ENCODE measurements at places on chromosomes 3 and 15.

- DNase-seq: no peak
Observed at GRCh38 chr3:10015461-10015904, 10.8 kb upstream of the FANCD2 start.

DNA sequence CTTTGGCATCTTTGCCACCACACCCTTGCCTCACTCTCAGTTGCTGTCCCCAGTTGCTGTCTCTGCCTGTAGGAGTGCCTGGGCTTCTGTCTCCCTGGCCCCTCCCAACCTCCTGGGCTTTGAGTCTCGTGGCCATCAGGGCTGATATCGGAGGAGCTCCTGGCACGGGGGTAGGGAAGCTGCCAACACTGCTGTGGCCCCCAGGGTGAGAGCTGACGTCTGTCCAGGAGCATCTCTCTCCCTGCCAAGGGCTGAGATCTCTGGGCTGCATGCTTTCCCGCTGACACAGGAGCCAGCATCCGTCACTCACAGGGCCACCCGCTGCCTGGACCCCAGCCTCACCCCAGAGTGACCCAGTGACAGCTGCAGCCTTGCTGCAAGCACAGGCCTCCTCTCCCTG, 47.4 kb downstream of the EXOG start:
- DNase-seq: no peak

GRCh38 chr3:40240921-40241320, 68.6 kb upstream of the EIF1B start:
- DNase-seq: no peak

GRCh38 chr15:56744701-56745683, 11.7 kb upstream of the ZNF280D start:
- DNase-seq: no peak

DNA sequence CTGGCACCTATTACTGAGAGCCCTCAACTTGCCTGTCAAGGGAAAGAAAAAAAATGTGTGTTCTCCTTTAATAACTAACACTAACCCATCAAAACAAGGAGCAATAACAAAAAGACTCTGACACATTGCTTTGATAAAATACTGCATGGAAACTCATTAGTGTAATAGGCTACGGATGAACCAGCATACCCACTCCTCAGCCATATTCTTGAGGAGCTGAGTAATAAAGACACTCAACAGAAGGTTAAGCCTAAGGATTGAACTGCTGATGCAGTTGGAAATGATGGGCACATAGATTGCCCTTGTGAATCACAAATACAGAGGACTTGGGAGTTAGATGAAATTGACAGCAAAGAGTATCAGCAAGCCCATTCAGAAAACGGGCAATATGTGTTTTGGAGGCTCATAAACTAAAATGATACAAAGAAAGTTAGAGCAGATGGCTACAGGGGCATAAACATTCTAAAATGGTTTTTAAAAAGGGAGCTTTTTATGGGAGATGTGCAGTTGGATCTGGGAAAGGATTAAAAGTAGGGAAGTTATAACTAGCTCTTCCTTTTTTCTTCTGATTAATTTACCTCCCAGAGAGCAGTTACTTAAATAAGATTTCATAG, 447.6 kb upstream of the IL12A start:
- no peak for DNase-seq

DNA sequence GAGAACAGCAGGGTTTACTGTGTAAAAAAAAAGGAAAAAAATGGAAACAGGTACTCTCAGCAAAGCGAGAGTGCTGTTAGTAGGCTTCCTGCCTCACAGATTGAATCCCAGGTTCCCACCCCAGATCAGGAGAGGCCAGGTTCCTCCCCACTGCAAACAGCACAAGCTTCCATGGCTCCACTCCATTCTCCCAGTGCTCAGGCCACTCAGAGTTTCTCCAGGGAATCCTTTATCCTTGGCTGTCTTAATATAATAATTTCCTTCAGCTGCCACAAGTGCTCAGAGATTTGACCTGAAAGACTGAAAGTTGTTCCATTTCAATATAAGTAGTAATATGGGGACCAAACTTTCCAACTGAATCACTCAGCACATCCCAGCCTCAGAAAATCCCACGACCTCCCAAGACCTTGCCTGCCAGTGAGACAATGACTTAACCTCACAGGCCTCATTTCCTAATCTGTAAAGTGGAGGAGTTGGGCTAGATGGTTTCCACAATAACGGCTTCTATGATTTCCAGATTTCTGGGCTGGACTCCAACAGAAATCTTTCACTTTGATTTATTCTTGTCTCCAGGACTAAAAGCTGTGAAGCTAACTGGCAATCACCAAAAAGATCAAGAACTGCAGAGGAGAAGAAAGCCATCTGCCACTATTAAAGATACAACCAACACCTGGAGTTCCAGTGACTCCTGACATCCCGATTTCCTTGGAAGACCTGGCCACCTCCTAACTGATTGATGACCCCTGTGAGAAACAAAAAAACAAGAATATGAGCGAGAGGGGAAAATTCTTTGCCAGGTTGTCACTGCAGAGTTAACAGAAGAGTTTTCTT, 289.5 kb downstream of the NEK10 start:
- no peak for DNase-seq

DNA sequence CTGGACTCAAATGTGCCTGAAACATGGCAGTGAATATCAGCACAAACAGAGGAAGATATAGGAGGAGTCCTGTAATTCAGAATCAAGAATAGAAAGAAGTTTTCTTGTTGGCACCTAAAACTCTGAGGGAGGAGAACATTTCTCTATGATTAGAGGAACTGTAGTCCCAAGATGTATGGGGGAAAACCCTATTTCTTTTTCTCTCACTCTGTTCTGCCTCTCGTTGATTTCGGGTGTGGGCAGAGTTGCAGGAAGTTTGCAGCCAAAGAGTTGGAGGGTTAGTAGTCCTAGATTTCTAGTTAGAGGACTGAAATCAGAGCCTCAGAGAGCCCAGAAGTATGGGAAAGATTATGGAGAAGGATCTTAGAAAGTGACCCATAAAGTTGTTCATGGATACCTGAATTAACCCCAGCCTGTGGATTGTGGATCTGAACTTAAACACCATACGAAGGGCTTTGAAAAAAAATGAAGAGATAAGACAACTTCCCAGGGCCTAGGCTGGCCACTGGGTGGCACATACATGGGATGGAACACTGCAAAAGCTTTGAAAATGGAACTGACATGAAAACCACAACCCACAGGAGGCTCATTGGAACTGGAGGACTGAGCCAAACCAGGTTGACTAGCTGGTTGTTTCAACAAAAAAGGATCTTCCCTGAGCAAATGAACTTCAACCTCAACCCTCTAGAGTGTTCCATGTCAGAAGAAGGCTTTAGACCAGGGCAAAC, 34.6 kb downstream of the FMN1 start:
- DNase-seq: no peak

- no peak for DNase-seq
Observed at GRCh38 chr15:71357967-71358366, 242.7 kb downstream of the THSD4 start.

GRCh38 chr3:36366308-36366707, 14.0 kb upstream of the STAC start:
- no peak for DNase-seq

- no peak for DNase-seq
Observed at GRCh38 chr3:151923901-151924300, 50.5 kb downstream of the SUCNR1 start.

GRCh38 chr3:112811131-112811884, 35.4 kb downstream of the CD200R1L start:
- DNase-seq: no peak

GRCh38 chr15:41952013-41952563, 20.3 kb downstream of the EHD4 start:
- DNase-seq: no peak

- no peak for DNase-seq
Observed at GRCh38 chr15:56736881-56737707, 3.8 kb upstream of the ZNF280D start.

GRCh38 chr3:11430624-11431023, 158.4 kb downstream of the ATG7 start:
- no peak for DNase-seq

DNA sequence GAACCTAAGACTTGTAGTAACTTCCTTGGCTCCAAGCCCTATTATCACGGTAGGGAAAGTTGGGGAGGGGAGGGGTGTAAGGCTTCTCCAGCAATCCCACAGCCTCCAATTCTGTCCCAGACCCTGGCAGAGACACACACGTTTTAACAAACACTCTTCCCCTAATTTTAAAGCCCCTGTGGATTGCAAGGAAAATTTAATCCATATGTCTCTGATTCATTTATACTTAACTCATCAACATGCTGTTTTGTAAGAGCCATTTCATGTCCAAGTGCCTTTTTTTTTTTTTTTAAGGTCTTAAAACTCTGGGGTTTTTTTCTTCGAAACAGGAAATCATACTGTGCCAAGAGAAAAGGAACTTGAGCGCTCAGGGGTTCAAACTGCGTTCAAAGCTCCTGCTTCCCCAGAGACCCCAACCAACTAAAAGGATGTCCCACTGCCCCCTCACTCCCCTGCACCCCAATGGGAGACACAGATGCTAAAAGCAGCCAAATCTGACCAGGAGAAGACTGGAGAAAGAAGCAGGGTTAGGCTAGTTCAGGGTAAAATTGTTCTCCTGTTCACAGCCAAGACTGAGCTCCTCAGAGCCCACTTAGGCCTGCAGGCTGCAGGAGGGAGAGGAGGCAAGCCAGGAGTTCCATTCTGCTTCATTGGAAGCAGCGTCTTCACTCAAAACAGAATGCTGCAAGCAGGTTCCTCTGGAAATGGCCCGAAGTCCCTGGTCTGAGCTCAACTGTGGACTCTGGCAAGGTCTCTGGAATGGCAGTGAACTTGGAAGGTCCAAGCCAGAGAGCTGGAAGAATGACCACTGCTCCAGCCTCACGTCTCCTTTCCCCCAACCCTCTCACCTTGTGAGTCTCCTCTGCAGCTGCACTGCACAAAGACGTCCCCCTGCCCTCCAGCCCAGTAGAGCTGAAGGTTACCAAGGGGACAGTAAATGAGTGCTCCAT, 172.5 kb downstream of the NTRK3 start:
- no peak for DNase-seq

GRCh38 chr15:99731336-99732123, 1.7 kb downstream of the LYSMD4 start:
- DNase-seq: no peak

DNA sequence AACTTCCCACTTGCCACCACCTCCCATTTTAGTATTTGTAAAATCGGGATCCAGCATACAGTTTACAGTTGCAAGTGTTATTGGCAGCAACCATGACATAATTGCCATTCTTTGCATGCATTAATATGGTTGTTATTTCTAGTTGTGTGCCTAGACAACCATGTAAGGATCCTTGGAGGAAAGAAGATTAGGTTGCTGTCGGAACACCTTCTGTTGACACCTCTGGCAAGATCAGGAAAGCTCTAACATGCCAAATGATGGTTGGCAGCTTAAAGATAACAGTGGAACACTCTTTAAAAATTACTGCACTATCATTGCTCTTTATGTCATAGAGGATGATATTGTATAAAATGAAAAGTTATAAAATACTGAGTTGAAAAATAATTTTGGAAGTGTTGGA, 313.5 kb upstream of the RARB start:
- DNase-seq: no peak

- no peak for DNase-seq
Observed at GRCh38 chr3:146067048-146067447, 93.9 kb downstream of the PLOD2 start.

DNA sequence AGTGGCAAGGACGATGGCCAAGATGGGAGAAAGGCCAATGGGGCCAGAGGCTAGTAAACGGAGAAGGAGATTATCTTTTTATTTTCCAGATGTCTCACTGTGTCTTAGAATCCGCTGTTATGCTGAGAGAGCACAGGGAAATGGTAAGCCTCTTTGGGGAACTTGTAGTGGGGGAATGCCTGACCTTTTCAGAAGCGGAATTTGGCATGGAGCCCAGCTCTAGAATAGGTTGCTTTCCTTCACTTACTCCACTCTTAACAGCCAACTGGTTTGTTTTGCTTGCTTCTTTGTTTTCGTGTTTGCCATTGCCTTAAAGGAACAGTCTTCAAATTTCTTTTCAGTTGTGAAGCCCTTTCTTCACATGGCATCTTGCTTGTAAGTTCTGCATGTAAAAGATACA, 316.2 kb upstream of the THRB start:
- DNase-seq: no peak

DNA sequence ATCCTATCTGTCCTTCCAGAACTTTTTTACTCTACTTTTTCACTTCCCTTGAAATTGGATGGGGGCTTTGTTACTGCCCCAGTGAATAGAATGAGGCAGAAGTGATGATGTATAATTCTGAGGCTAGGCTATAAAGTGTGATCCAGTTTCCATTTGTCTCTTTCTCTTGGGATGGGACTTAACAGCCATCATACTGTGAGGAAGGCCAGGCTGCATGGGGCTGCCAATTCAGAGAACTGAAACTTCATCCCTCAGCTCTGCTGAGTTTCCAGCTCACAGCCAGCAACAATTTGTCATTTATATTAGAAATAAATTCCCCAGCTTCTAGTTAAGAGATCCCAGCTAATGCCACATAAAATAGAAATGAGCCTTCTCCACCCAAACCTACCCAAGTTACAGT, 504.0 kb upstream of the TGFBR2 start:
- DNase-seq: no peak

- DNase-seq: no peak
Observed at GRCh38 chr15:84873997-84874396, 10.5 kb upstream of the SLC28A1 start.

DNA sequence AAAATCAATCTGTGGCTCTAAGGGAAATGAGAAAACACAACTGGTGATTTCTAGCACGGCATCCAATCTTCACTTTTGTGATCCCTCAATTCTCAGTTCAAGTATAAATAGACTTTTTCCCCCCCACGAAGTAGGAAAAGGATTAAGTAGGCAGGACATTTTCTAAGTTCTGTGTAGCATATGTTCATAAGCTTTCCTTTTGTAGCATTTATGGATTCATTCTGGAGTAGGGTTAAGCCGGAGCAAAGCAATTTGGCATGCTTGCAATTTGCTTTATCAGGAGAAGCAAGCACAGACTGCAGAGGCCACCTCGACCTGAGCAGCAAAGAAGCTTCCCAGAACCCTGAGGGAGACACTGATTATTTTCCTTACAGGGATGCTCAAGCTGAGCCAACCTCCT, 66.3 kb downstream of the FHIT start:
- no peak for DNase-seq

- no peak for DNase-seq
Observed at GRCh38 chr3:55629432-55629831, 142.3 kb upstream of the WNT5A start.

GRCh38 chr15:67070892-67071664, 5.7 kb downstream of the SMAD3 start:
- DNase-seq: no peak

DNA sequence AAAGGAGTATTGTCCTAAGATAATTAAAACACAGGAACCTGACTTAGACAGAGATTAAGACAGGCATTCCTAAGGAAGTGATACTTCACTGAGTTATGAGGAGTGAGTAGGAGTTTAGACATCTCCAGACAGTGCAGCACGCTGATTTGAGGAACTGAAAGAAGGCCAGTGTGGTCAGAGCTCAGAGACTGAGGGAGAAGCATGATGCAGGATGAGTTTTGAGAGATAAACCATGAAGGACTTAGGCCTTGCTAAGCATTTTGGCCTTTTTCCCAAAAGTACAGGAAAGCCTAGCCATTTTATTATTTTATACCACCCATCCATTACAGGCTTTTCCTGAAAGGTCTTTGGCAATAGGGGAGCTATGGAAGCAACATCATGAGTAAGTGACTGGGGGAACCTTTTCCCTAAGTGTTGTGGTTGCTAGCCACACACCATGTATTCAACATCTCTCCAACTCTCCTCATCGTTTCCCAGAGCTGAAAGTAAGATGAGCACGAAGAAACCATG, 375.6 kb upstream of the TPRG1 start:
- DNase-seq: peak; percentile 21
